ENCODE measurements at places on chromosomes 4 and X.

GRCh38 chrX:53080628-53081580 lies 1.3 kb upstream of the TSPYL2 start:
- H3K27ac ChIP-seq, result peak overlapping the region; percentile 92
- no peaks in the 10 kb centered on the region for H3K27me3 ChIP-seq
- DNase-seq, result no peak
- peaks cover 13% of the 10 kb centered on the region for H3K4me1 ChIP-seq

DNA sequence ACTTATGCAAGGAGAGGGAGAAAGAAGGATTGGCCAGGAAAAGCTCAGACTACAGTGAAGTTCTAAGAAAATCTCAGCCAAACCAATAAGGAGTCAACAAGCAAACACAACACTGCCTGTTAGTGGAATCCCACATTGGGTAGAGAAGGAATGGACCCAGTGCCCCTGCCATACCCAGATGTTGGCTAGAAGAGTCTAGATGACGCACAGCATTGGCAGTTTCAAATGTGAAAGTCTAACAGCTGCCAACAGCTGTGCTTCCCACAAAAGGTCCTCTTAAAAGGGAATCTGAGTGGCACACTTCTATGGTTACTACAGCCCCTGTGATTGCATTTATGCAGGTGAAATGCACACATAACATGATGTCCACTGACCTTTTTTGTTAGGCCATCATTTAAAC lies 37.2 kb upstream of the CPEB2 start:
- no peaks in the 10 kb centered on the region for H3K36me3 ChIP-seq
- no peak overlapping the region for H3K4me3 ChIP-seq
- H3K27me3 ChIP-seq, result no peaks in the 10 kb centered on the region
- H3K27ac ChIP-seq, result no peak overlapping the region
- no peak for DNase-seq

GRCh38 chr4:69467797-69468196 lies 27.9 kb downstream of the UGT2B4 start:
- no peak overlapping the region for H3K27ac ChIP-seq
- DNase-seq, result no peak
- no peaks in the 10 kb centered on the region for H3K4me1 ChIP-seq
- no peaks in the 10 kb centered on the region for H3K36me3 ChIP-seq
- no peaks in the 10 kb centered on the region for H3K27me3 ChIP-seq

- no peaks in the 10 kb centered on the region for H3K36me3 ChIP-seq
- H3K27ac ChIP-seq, result no peak overlapping the region
- DNase-seq, result no peak
- H3K4me1 ChIP-seq, result no peaks in the 10 kb centered on the region
Observed at GRCh38 chr4:20678400-20678799, 21.9 kb upstream of the PACRGL start.

DNA sequence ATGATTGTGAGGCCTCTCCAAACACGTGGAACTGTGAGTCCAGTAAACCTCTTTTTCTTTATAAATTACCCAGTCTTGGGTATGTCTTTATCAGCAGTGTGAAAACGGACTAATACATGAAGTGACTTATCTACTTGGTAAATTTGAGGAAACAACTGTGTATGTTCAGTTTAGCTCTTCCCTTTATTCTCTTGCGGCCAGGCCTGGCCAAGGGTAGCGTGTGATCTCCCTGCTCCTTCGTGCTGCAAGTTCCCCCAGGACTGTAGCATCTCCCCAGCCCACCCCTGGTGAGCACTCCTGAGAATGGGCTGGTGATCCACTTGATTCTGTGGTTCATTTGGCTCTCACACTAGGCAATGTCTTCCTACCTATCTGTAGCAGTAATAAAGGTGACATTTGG lies 53.2 kb upstream of the CHRNA9 start:
- no peak overlapping the region for H3K4me3 ChIP-seq
- no peaks in the 10 kb centered on the region for H3K4me1 ChIP-seq
- H3K36me3 ChIP-seq, result no peaks in the 10 kb centered on the region
- no peaks in the 10 kb centered on the region for H3K27me3 ChIP-seq
- no peak overlapping the region for H3K27ac ChIP-seq

DNA sequence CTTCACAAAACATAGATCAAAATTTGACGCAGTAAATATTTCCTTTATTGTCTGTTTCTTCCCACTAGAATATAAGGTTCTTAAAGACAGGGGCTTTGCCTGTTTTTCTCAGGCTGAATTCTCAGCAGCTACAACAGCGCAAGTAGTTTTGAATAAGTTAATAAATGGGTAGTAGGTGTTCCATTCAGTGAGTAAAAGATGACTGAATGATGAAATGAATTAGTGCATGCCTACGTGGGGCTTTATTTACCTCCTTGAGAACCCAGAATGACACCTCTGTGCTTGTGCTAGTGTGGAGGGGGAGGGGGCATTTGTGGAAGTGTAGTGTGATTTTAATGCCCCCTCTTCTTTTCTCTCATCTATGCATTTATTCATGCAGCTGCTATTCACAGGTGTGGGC lies 278.9 kb downstream of the FBXW7 start:
- H3K4me1 ChIP-seq, result peaks cover 21% of the 10 kb centered on the region
- no peaks in the 10 kb centered on the region for H3K27me3 ChIP-seq
- no peak overlapping the region for H3K27ac ChIP-seq
- no peak for DNase-seq
- no peaks in the 10 kb centered on the region for H3K36me3 ChIP-seq

- no peaks in the 10 kb centered on the region for H3K36me3 ChIP-seq
- H3K4me3 ChIP-seq, result no peak overlapping the region
- no peak overlapping the region for H3K27ac ChIP-seq
- H3K4me1 ChIP-seq, result no peaks in the 10 kb centered on the region
- H3K27me3 ChIP-seq, result no peaks in the 10 kb centered on the region
- DNase-seq, result no peak
Observed at GRCh38 chrX:65750674-65751469, 83.4 kb downstream of the MSN start.

- H3K27ac ChIP-seq, result no peak overlapping the region
- H3K4me3 ChIP-seq, result no peak overlapping the region
Observed at GRCh38 chrX:19544693-19545305, 29.5 kb upstream of the MAP3K15 start.

DNA sequence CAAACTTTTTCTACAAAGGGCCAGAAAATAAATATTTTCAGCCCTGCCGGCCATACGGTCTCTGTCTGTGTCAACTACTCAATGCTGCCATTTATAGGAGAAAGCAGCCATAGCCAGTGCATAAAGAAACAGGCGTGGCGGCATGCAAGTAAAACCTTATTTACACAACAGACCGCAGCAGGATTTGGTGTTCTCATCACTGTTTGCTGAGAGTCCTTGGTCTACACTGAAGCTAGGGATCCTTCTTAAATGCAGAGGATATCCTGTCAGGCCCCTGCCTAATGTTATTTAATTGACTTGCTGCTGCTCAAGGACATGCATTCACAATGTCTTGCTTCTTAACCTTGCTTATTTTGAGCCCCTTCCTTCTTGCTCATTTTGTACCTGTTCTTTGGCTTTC lies 54.7 kb downstream of the CPE start:
- no peak overlapping the region for H3K27ac ChIP-seq
- no peak for DNase-seq
- H3K27me3 ChIP-seq, result no peaks in the 10 kb centered on the region

- H3K4me3 ChIP-seq, result no peak overlapping the region
- no peaks in the 10 kb centered on the region for H3K27me3 ChIP-seq
- H3K4me1 ChIP-seq, result no peaks in the 10 kb centered on the region
- no peak for DNase-seq
- no peaks in the 10 kb centered on the region for H3K36me3 ChIP-seq
Observed at GRCh38 chrX:19889582-19890342, 2.4 kb upstream of the SH3KBP1 start.

- DNase-seq, result no peak
- peaks cover 20% of the 10 kb centered on the region for H3K4me1 ChIP-seq
- peak overlapping the region; percentile 12 for H3K27ac ChIP-seq
- H3K4me3 ChIP-seq, result no peak overlapping the region
- no peaks in the 10 kb centered on the region for H3K36me3 ChIP-seq
- H3K27me3 ChIP-seq, result no peaks in the 10 kb centered on the region
Observed at GRCh38 chr4:147361726-147362125, 119.2 kb upstream of the EDNRA start.

- H3K36me3 ChIP-seq, result no peaks in the 10 kb centered on the region
- H3K4me1 ChIP-seq, result peaks cover 17% of the 10 kb centered on the region
Observed at GRCh38 chr4:85673540-85673939, 198.6 kb downstream of the ARHGAP24 start.

DNA sequence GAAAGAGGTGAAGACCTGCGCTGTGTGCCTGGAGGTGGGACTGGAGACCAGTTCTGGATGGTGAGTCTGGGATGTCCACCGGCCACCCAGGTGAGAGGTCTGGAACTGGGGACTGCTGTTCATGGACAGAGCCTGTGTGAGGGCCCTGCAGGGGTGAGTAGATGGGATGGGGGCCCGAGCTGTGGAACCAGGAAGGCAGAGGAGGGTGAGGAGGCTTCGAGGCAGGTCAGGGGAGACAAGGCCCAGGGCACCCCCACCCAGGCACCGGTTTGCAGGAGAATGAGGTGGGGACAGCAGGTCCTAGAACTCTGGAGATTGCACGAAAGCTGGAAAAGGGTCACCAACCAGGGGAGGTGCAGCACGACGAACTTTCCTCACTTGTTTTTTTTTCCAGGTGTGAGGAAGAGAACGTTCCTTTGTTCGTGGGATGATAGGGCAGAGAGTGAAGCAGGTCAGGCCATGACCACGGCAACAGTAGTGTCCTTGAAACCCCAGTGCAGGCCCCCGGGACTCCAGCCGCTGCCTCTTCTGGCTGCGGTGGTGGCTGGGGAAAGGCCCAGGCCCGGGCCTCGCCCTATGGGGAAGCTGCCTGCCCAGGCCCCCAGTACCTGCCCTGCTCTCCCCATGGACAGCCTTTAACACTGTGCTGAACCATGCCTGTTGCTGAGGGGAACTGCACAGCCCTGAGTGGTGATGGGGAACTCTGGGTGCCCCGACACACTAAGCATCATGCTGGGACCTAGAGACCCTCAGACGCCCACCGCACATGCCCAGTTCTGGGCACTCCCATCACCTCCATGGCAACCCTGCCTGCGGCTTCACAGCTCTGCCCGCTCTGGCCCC lies 22.9 kb downstream of the TNIP2 start:
- no peaks in the 10 kb centered on the region for H3K4me1 ChIP-seq
- H3K4me3 ChIP-seq, result no peak overlapping the region
- H3K36me3 ChIP-seq, result peaks cover 36% of the 10 kb centered on the region
- no peak for DNase-seq
- H3K27me3 ChIP-seq, result no peaks in the 10 kb centered on the region

GRCh38 chr4:166414431-166414830 lies 541.4 kb downstream of the TLL1 start:
- no peaks in the 10 kb centered on the region for H3K4me1 ChIP-seq
- no peak for DNase-seq
- no peak overlapping the region for H3K27ac ChIP-seq
- no peak overlapping the region for H3K4me3 ChIP-seq
- H3K36me3 ChIP-seq, result no peaks in the 10 kb centered on the region
- no peaks in the 10 kb centered on the region for H3K27me3 ChIP-seq

GRCh38 chr4:25749150-25749794 lies 93.6 kb downstream of the SLC34A2 start:
- H3K36me3 ChIP-seq, result no peaks in the 10 kb centered on the region
- no peak for DNase-seq
- no peak overlapping the region for H3K27ac ChIP-seq
- no peak overlapping the region for H3K4me3 ChIP-seq
- H3K4me1 ChIP-seq, result no peaks in the 10 kb centered on the region
- H3K27me3 ChIP-seq, result no peaks in the 10 kb centered on the region

- no peak overlapping the region for H3K27ac ChIP-seq
- peaks cover 2% of the 10 kb centered on the region for H3K36me3 ChIP-seq
- H3K27me3 ChIP-seq, result no peaks in the 10 kb centered on the region
- no peak for DNase-seq
Observed at GRCh38 chr4:24842356-24842755, 47.0 kb downstream of the SOD3 start.

DNA sequence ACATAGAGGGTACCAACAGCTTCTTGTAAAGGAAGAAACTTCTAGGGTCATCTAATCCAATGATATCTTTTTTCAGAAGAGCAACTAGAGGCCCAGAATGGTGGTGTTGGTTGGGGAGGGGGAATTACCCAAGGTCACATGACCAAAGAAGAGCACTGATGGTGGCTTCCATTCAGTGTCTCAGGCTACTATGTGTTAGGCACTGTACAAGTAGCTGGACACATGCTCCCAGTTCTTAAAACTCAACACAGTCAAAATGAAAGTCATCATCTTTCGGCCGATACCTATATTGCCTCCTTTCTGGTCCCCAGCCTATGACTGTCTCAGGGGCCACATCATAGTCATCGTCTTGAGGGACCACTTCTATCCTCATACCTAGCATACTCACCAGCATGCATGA lies 88.1 kb downstream of the ARHGAP6 start:
- no peaks in the 10 kb centered on the region for H3K4me1 ChIP-seq
- H3K27ac ChIP-seq, result no peak overlapping the region
- no peak for DNase-seq
- H3K27me3 ChIP-seq, result no peaks in the 10 kb centered on the region
- H3K36me3 ChIP-seq, result no peaks in the 10 kb centered on the region

GRCh38 chrX:41148553-41148952 lies 63.3 kb downstream of the USP9X start:
- peaks cover 14% of the 10 kb centered on the region for H3K36me3 ChIP-seq
- DNase-seq, result no peak
- no peaks in the 10 kb centered on the region for H3K27me3 ChIP-seq
- no peak overlapping the region for H3K27ac ChIP-seq
- H3K4me3 ChIP-seq, result no peak overlapping the region

DNA sequence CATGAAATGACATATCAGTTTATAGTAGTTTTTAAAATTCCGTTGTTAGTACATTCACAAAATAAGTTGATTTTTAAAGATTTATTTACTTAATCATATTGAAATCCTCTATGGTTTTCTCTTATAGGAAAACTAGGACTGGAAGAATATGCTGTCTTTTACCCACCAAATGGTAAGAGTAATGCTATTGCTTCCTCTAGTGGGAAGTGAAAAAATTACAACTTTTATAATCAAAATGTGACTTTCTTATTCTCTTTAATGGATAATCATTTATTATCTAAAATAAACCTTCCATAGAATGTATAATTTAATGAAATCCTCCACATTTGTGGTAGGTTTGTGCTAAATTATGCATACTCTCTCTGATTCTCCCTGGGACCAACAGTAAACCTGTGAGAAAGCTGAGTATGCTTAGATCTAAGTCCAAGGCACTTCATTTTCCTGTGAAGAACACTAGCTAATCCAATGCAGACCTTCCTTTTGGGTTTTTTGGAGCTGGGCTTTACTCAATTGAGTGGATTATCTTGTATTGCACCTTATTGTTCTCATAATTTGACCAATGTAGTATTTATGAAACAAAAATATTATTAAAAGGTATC lies 136.2 kb downstream of the TBC1D19 start:
- DNase-seq, result no peak
- H3K27me3 ChIP-seq, result no peaks in the 10 kb centered on the region
- no peaks in the 10 kb centered on the region for H3K4me1 ChIP-seq
- no peak overlapping the region for H3K27ac ChIP-seq

GRCh38 chrX:319579-320125 lies 1.1 kb upstream of the GTPBP6 start:
- peak; percentile 82 for DNase-seq
- H3K27ac ChIP-seq, result peak overlapping the region; percentile 99
- peaks cover 17% of the 10 kb centered on the region for H3K36me3 ChIP-seq
- peak overlapping the region; percentile 98 for H3K4me3 ChIP-seq
- H3K4me1 ChIP-seq, result peaks cover 32% of the 10 kb centered on the region

Measured in suprapubic skin (tissue), 4 donors.